Retina (tissue), 1 donor: ENCODE measurements at places on chromosomes 5 and 9.
A peak's percentile ranks its signal among the peaks of the same experiment; 100 is the strongest.

DNA sequence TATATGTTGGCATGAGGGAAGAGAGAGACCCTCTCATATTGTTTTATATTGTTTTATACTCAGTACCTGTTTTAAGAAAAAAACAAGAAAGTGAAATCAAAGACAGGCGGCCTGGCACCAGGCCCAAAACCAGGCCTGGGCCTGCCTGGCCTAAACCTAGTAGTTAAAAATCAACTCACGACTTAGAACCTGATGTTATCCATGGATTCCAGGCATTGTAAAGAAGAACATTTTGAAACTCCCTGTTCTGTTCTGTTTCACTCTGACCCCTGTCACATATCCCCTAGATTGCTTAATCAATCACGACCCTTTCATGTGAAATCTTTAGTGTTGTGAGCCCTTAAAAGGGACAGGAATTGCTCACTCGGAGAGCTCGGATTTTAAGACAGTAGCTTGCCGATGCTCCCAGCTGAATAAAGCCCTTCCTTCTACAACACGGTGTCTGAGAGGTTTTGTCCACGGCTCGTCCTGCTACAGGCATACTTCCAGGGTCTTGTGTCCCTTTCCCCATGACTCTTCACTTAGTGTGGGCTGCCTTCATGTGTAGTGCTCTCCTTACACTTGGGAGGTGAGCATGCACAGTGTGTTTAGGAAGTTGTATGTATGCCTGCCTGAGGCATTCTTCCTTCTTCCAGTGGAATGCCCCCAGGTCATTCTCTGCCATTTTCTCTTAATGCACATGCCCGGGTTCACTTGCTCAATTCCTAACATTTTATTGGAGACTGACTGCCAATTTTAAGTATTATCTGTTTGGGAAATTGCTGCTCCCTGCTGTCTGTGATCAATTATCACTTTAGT lies 17.8 kb downstream of the TBCA start:
- DNase-seq, result no peak

DNA sequence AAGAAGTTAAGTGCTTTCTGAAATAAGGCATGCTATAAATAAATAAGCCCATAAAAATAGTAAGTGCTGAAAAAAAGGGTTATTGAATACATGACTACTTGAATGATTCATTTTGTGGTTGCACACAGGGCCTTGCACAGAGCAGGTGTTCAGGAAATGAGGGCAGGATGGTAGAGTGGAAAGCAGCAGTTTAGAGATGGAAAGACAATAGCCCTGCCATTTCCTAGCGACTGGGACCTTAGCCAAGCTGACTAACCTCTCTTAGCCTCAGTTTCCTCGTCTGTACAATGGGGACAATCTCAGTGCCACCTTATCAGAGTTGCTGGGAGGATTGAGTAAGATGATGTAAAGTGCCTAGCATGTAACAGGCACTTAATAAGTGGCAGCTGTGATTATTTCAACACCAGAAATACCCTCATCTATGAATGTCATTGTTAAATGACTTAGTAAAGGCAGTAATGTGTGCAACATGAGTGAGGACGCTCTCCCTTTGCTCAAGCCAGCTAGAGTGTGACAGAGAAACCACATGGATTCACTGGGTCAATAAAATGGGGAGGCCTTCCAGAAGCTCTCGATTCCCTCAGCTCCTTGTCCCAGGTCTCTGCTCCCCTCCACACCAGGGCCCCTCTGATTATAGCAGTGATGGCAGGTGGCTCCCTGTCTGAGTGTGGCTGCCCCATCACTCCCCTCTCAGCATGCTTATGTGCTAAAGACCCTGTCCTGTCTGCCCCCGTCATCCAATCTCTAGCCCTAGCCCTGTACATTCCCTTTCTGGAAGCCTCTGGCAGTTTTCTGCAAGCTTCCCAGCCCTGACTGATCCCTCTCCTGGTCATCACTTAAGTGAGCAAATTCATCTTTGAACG lies 16.0 kb upstream of the PHF19 start:
- DNase-seq, result peak; percentile 31

- DNase-seq, result no peak
Observed at GRCh38 chr5:14557791-14558415, 23.7 kb upstream of the OTULINL start.

- no peak for DNase-seq
Observed at GRCh38 chr5:177972613-177973012, 23.4 kb downstream of the PROP1 start.

- no peak for DNase-seq
Observed at GRCh38 chr5:78744951-78745534, 96.5 kb upstream of the LHFPL2 start.

DNA sequence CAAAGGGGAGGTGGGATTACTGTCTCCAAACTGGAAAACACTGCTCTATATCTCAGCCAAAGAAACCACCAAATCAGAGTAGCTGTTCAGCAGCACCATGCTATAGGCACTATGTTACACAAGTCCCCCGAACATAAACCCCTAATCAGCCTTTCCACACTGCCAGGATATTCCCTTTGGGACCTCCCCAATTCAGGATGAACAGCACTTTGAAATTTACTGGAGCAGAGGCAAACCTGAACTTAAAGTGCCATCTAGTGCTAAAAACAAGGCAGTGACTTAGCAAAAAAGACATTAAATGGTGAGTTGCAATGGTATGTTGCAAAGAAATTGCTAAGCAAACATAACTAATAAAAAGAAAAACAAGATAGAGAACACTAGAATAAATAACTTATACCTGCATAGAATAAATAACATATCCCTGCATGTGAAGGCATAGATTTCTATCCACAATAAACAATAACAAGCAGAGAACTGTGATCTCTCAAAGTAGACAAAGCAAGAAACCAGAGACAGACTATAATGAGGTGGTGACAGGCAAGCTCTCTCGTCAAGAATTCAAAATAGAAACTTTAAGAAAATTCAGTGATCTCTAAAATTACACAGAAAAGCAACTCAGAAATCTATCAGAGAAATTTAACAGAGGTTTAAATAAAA lies 584.4 kb upstream of the ACO1 start:
- DNase-seq, result peak; percentile 9

GRCh38 chr5:10244342-10244944 lies 5.2 kb downstream of the ATPSCKMT start:
- DNase-seq, result no peak

DNA sequence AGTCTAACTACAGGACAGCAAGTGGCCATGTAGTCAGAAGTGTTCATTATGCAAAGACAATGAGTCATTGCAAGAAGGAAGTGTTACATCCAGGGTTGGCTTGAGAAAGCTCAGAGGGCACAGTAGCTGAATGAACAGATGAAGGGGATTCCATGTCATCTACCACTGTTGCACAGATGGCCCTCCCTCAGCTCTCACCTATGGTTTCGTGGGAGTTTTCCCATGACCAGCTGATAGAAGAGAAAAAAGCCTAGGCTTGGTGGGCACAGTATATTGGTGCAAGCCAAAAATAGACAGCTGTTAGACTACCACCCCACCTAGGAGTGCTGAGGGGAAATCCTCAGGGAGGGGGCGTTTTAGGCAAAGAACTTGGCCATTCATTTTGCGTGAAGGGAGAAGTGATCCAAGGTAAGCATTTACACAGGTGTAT lies 217.0 kb downstream of the DMRT2 start:
- no peak for DNase-seq

- peak; percentile 74 for DNase-seq
Observed at GRCh38 chr5:523441-524222, 617 bp downstream of the SLC9A3 start.

- DNase-seq, result no peak
Observed at GRCh38 chr9:19137282-19137681, 10.0 kb upstream of the PLIN2 start.

- no peak for DNase-seq
Observed at GRCh38 chr5:111509119-111509518, 3.2 kb downstream of the STARD4 start.

GRCh38 chr9:136762915-136763648 lies 1.2 kb downstream of the LCN15 start:
- DNase-seq, result peak; percentile 57

GRCh38 chr9:99430301-99430700 lies 208.2 kb downstream of the SEC61B start:
- no peak for DNase-seq

DNA sequence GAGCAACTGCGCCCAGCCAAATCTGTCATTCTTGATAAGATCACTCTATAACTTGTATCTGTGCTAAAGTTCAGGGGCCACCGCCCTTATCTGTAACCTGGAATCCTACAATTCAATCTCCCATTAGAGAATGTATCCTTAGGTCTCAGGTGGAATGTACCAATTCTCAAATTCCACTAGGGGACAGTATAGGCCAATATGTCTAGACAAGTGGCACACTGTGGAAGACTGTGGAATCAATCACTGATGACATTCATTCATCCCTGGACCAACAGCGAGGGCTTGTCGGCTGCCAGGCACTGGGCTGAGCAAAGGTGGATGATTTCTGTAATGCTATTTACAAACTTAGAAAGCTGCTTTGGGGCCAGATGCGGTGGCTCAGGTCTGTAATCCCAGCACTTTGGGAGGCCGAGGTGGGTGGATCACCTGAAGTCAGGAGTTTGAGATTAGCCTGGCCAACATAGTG lies 28.7 kb upstream of the MEGF9 start:
- DNase-seq, result no peak

GRCh38 chr9:124392871-124393460 lies 22.3 kb downstream of the PSMB7 start:
- DNase-seq, result no peak

- DNase-seq, result no peak
Observed at GRCh38 chr9:135408476-135409254, 70.9 kb upstream of the PPP1R26 start.

DNA sequence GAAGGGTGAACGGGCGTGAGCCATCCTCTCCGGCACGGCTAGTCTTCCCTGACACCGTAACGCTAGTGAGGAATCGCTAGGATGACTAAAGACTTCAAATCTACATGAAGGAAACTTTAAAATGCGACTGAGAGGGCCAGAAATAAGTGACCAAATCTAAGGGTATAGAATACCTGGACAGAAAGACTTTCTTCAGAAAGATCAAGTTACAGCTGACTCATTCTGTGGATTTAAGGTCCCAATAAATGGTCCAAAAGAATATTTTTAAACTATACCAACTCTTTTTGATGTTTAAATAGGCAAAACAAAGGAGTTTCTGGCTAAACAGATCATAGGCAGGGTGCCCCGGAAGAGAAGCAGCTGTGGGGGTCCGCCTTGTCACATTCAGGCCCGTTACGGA lies 38.9 kb upstream of the CEP72 start:
- no peak for DNase-seq

DNA sequence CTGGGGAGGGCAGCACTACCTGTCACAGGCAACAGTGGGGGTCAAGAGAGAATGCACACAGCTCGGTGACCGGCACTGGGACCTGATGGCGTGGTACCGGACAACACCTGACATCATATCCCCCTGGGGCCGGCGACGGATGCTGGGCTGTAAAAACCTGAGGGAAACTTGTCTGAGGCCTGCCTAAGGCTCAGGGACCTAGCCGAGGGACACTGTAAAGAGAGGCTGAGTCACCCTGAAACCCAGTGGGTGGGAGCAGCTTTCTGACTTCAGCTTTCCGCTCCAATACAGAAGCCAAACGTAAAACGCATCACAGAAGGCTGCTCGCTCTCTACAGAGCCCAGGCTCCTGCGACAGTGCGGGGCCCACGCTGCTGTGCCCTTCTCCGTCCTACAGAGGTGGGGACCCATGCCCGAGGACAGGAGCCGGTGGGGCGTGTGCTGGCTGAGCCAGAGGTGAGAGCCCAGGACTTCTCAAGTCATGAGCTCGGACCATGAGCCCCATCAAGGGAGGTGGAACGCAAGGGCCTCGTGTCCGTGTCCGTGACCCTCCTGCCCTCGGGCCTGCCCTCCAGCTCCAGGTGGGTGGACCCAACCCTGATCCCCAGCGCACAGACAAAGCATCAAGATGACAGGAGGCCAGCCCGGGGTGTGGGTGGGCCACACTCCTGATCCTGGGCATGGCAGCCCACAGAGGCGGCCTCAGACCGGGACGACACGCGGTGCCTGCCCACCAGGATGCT lies 5.3 kb downstream of the RALGDS start:
- DNase-seq, result peak; percentile 27

GRCh38 chr5:26791021-26791420 lies 247.4 kb downstream of the CDH9 start:
- DNase-seq, result no peak

GRCh38 chr9:125538092-125538473 lies 168.9 kb downstream of the MAPKAP1 start:
- no peak for DNase-seq

DNA sequence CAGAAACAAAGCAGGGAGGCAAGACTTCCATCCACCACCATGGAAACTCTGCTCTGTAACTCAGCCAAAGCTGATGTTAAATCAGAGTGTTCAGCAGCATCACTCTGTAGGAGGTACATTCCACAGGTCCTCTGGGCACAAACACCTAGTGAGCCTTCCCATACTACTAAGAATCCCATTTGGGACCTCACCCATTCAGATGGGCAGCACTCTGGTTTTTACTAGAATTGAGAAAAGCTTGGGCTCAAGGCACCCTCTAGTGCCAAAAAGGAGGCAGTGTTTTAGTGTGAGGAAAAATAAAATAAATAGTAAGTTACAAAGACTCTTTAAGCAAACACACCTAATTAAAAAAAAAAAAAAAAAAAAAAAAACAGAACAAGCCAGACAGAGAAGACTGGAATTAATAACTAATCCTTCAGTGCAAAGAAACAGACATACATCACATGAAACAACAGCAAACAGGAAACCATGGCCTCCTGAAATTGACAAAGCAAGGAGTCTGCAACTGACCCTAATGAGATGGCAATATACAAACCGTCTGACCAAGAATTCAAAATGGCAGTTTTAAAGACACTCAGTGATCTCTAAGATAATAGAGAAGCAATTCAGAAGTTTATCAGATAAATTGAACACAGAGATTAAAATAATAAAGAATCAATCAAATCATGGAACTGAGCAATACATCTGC lies 159.5 kb downstream of the GNA14 start:
- DNase-seq, result no peak

- no peak for DNase-seq
Observed at GRCh38 chr5:87081016-87081415, 186.7 kb upstream of the RASA1 start.

DNA sequence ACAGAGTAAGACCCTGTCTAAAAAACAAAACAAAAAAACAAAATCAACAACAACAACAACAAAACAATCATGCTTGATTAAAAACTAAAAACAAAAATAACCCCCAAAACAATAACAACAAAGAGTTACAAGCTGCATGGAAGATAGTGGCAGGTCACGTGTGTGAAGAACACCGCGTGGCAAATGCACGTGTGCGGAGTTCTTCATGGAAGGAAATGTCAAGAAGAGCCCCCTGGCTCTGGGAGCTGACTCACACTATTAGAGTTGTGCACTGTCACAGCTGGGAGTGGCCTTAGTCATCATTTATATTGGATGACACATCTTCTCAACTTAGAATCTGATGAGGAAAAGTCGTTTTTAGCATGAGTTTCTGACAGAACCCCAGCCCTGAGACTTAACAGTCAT lies 110.5 kb downstream of the JMY start:
- no peak for DNase-seq
